Activated naive CD8-positive, alpha-beta T cell treated with anti-CD3 and anti-CD28 coated beads, Interleukin-2, amount 10 ng/mL, durations not matched to agents 7 days and 5 days (primary cell): ENCODE measurements at places on chromosomes 11 and 22.
A peak's percentile ranks its signal among the peaks of the same experiment; 100 is the strongest.

DNA sequence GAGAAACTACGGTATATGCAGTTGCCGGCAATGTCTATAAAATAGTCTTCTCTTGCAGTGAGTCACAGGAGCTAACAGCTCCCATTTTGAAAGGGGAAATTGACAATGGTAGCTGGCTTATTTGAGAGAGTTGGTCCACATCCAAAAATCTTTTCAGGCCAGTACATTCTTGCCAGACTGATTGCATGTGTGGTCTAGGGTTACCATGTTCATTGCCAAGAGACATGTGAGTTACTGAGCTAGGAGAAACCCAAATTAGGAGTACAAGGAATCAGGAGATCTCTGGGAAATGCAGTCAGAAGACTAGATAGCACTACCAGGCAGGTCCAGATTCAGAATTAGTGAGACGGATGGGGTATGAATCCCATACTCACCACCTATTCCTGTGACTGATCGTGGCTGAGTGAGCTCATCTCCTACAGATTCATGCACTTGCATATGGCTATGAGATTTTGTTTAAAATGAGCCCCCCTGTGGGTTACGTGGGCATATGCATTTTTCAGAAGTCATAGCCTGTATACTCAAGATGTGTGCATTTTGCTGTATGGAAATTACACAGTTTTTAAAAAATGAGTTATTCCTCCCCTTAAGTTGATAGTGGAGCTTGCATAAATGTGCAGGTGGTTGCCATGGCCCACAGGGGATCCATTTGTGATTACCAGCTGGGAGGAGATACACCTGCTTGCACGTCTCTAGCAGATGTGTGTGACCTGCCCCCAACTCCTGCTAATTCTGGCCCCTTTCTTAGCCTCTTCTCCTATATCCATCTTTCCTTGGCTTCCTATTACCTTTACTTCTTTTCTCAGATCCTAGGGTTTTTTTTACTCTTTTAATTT, 102.7 kb downstream of the COMMD9 start:
- no peak overlapping the region for H3K27ac ChIP-seq
- peaks cover 12% of the 10 kb centered on the region for H3K27me3 ChIP-seq
- H3K4me1 ChIP-seq: no peaks in the 10 kb centered on the region
- H3K4me3 ChIP-seq: no peak overlapping the region

GRCh38 chr22:47169801-47170140, 407.3 kb downstream of the TBC1D22A start:
- no peak overlapping the region for H3K27ac ChIP-seq
- H3K27me3 ChIP-seq: no peaks in the 10 kb centered on the region
- no peaks in the 10 kb centered on the region for H3K4me1 ChIP-seq
- no peak for DNase-seq
- peaks cover 4% of the 10 kb centered on the region for H3K36me3 ChIP-seq

DNA sequence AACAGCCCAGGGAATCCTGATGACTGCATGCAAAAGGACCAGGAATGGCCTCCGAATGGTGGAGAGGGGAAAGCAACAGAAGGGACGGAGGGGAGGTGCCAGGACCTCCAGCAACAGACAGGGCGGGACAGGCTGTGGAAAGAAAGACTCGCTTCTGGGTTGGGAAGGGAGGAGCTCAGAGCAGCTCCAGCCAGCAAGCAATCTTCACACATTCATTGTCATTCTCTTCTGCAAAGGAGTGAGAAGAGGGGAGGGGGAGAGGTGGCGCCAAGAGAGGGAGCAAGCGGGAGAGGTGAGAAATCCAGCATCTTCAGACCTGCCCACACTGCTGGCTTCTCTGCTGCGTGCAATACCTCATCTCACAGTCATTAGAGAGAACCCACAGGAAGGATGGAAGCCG, 509.0 kb downstream of the BUD13 start:
- H3K27ac ChIP-seq: no peak overlapping the region
- no peak for DNase-seq
- no peaks in the 10 kb centered on the region for H3K27me3 ChIP-seq
- no peak overlapping the region for H3K4me3 ChIP-seq
- no peaks in the 10 kb centered on the region for H3K36me3 ChIP-seq
- no peaks in the 10 kb centered on the region for H3K4me1 ChIP-seq

DNA sequence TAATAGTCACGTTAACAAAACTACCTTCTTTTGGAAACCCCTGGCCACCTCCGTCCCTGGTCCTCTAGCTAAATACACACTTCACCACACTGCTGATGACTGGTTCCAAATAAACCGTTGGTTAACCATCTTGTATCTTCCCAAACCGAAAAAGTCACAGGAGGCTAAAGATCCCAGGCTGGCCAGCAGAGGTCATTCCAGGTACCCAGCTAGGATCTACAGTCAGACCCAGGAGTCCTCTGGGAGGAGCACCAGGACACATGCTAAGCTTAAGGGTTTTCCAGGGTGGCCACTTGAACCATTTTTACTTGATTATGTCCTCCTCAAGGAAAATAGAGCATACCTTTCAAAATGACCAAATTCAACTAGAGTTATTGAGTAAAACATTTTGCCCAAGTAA, 103.2 kb downstream of the ETS1 start:
- H3K36me3 ChIP-seq: peaks cover 89% of the 10 kb centered on the region
- peak overlapping the region; percentile 86 for H3K4me3 ChIP-seq
- H3K27me3 ChIP-seq: no peaks in the 10 kb centered on the region
- no peak for DNase-seq
- H3K4me1 ChIP-seq: peaks cover 88% of the 10 kb centered on the region

DNA sequence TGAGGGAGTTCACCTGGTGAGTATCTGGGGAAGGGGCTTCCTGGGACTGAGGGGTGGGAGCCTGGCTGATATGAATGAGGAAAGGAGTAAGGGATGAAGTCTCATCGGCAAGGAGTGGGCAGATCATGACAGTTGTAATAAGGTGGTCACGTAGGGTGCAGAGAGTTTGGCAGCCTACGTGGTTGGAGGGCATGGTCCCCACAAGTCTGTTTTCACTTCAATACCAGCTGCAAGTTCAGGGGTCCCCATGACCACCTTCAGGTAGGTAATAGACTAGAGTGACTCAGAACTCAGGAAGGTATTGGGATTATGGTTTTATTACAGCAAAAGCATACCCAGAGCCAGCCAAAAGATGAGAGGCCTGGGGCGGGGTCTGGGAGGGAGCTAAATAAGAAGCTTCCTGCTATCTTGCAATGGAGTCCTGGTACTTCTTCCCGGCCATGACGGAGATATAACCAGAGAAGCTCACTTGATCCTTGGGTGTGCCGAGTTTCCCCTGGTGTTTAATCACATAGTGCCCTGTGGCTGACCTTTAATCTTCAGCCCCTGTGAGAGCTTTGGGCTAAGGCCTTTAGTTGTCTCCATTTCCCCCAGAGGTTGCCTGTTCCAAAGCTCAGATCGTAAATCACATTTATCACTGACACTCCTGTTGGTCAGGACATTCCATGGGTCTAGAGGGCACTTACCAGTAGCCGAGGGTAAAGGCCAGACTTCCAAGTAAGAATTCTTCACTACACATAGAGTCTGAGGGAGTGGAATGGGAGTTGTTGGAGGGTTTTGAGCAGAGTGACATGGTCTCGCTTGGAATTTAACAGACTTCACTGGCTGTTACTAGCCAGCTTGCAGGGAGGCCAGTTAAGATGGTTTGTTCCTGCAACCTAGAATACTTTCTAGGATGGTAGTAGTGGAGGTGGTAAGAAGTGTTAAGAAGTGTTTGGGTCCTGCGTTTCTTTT, 9.1 kb downstream of the SLC3A2 start:
- no peak overlapping the region for H3K4me3 ChIP-seq
- no peaks in the 10 kb centered on the region for H3K27me3 ChIP-seq
- peaks cover 31% of the 10 kb centered on the region for H3K36me3 ChIP-seq

GRCh38 chr22:42855211-42855610, 1.9 kb downstream of the ARFGAP3 start:
- peak overlapping the region; percentile 35 for H3K4me3 ChIP-seq
- peaks cover 4% of the 10 kb centered on the region for H3K36me3 ChIP-seq
- no peak overlapping the region for H3K27ac ChIP-seq
- peaks cover 4% of the 10 kb centered on the region for H3K4me1 ChIP-seq
- H3K27me3 ChIP-seq: no peaks in the 10 kb centered on the region
- no peak for DNase-seq

GRCh38 chr11:26839911-26840698, 118.2 kb upstream of the SLC5A12 start:
- no peaks in the 10 kb centered on the region for H3K27me3 ChIP-seq
- H3K27ac ChIP-seq: peak overlapping the region; percentile 54
- H3K4me3 ChIP-seq: no peak overlapping the region
- DNase-seq: no peak
- no peaks in the 10 kb centered on the region for H3K36me3 ChIP-seq
- H3K4me1 ChIP-seq: no peaks in the 10 kb centered on the region

- DNase-seq: no peak
- no peaks in the 10 kb centered on the region for H3K4me1 ChIP-seq
- no peaks in the 10 kb centered on the region for H3K36me3 ChIP-seq
- no peak overlapping the region for H3K4me3 ChIP-seq
Measured at GRCh38 chr11:17449158-17449557, 27.5 kb downstream of the ABCC8 start.

- H3K27me3 ChIP-seq: no peaks in the 10 kb centered on the region
- DNase-seq: peak; percentile 38
- peaks cover 1% of the 10 kb centered on the region for H3K4me1 ChIP-seq
- H3K36me3 ChIP-seq: peaks cover 7% of the 10 kb centered on the region
Measured at GRCh38 chr11:17978553-17979287, 34.1 kb downstream of the SERGEF start.

GRCh38 chr11:10762185-10762584, 11.1 kb downstream of the CTR9 start:
- peaks cover 7% of the 10 kb centered on the region for H3K4me1 ChIP-seq
- peak overlapping the region; percentile 17 for H3K27ac ChIP-seq
- no peaks in the 10 kb centered on the region for H3K27me3 ChIP-seq
- no peak for DNase-seq
- peaks cover 21% of the 10 kb centered on the region for H3K36me3 ChIP-seq
- peak overlapping the region; percentile 20 for H3K4me3 ChIP-seq

DNA sequence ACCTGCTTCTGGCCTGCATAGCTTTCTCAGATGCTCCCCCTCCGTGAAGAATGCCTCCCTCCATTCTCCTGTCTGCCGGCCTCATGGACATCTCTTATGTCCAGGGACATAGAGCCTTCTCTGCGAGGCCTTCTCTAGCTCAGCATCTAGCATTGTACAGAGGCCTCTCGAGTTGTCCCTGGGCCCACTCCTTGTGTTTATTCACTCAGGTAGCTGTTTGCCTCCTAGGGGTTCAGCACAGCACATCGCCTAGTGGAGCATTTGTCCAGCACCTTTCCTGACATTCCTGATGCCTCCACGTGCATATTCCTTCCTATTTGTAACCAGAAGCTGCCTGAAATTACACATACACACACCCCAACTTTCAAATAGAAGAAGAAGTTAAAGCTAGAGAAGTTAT, 101.3 kb downstream of the TBC1D22A start:
- DNase-seq: no peak
- peaks cover 32% of the 10 kb centered on the region for H3K36me3 ChIP-seq
- H3K4me1 ChIP-seq: no peaks in the 10 kb centered on the region
- no peak overlapping the region for H3K27ac ChIP-seq
- no peak overlapping the region for H3K4me3 ChIP-seq

DNA sequence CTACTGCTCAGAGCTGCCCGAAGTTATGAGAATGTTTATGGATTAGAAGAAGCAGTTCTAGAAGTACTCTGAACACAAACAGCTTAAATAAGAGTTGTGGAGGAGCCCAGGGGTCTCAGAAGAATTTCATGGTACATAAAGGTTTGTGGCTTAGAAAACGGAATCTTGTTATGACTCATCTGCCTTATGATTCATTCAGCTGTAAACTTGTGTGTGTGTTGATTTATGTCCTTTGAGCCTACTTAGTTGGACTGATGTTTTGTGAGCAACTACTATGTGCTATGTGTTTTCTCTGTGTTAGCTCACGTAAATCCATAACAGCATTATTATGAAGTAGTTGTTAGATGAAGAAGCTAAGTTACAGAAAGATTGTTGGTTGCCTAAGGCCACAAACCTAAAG, 203.7 kb downstream of the PGR start:
- no peaks in the 10 kb centered on the region for H3K4me1 ChIP-seq
- H3K27ac ChIP-seq: no peak overlapping the region
- no peak for DNase-seq

DNA sequence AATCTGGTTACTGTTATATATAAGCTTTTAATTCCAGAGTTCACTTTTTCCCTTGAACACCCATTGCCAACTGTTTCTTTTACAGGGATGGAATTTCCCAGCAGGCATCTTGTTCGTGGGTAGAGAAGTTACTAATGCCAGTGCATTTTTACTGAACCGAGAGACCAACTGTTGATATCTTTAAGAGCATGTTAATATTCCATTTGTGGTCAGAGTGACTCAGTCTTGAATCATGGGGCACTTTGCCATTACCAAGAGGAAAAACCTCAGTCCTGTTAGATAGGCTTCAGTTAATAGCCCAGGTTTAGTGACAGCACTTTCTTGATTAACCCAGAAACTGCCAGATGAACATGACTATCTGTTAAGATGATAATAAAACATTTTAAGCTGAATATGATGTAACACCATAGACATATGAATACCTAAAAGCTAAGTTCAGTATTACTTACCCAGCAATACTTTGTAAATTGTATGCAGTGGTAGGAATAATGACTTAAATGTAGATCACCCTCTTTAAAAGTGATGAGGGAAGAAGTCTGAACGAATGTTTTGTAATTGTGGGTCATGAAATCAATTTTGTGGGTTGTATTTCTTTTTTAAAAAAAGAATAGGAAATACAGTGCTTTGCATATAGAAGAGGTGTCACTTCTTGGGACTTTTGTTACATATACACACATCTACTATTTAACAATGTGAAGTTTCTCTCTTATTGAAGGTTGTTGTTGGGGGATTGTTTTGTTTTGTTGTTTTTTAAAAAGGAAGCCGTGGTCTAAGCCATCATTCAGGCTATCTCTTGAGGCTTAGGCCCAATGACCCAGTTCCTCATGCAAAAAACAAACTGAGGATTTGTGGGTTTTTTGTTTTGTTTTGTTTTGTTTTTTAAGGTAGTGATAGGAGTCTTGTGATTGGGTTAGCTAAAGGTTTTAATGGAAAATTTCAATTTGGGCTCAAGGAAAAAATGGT, 79.2 kb upstream of the GRIK4 start:
- H3K36me3 ChIP-seq: peaks cover 7% of the 10 kb centered on the region
- peaks cover 6% of the 10 kb centered on the region for H3K4me1 ChIP-seq
- H3K27ac ChIP-seq: no peak overlapping the region
- H3K27me3 ChIP-seq: no peaks in the 10 kb centered on the region
- no peak overlapping the region for H3K4me3 ChIP-seq

DNA sequence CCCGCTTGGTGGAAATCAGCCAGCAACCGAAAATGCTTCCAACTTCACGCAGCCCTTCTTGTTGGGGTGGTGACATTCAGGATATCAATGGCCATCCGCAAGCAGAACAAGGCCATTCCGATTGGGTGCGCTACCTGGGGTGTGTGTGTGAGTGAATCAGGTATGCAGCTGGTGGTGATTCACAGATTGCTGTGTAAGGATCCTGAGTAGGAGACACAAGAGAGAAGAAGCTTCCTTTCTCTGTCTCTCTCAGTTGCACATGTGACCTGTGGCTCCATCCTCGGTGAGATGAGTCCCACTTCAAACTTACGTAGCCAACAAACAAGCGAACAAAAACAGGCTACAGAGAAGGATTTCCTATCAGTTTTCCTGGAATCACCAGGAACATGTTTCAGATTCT, 9.6 kb upstream of the TMEM184B start:
- DNase-seq: no peak
- H3K27ac ChIP-seq: no peak overlapping the region
- peaks cover 3% of the 10 kb centered on the region for H3K27me3 ChIP-seq
- H3K4me1 ChIP-seq: peaks cover 2% of the 10 kb centered on the region
- H3K4me3 ChIP-seq: no peak overlapping the region
